ENCODE measurements at places on chromosomes 2 and 18. TPM values are rescaled to one million over a fixed set of nuclear protein-coding genes. Genes with fewer than 3 reads are reported as not detected.

- H3K4me1 ChIP-seq = peaks cover 13% of the 10 kb centered on the region
- no peak overlapping the region for H3K4me3 ChIP-seq
- no peaks in the 10 kb centered on the region for H3K36me3 ChIP-seq
- H3K27ac ChIP-seq = peak overlapping the region; percentile 33
Observed at GRCh38 chr2:11863513-11864328, 117.3 kb downstream of the LPIN1 start.

DNA sequence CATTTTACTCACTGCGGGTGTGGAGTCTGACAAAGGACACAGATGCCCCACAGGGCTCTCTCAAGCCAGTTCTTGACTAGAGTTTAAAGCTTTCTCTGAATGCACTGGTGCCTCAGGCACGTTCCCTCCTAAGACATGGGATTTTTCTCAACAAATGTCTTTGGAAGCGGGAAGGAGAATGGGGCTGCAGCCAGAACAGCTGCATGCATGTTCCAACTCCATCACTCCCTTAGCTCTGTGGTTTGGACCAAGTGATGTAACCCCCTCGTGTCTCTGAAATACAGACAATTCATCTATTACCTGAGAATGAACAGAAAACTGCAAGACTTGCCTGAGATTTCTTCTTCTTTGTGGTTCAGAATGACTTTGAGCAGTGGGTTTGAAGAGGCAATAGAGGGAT is 141.7 kb upstream of the SERPINE2 start:
- no peak for DNase-seq
- H3K4me1 ChIP-seq = no peaks in the 10 kb centered on the region
- no peak overlapping the region for H3K4me3 ChIP-seq
- no peak overlapping the region for H3K27ac ChIP-seq

- no peaks in the 10 kb centered on the region for H3K4me1 ChIP-seq
- no peak overlapping the region for H3K4me3 ChIP-seq
- no peaks in the 10 kb centered on the region for H3K36me3 ChIP-seq
- no peaks in the 10 kb centered on the region for H3K27me3 ChIP-seq
- DNase-seq = no peak
Observed at GRCh38 chr2:66782780-66783361, 347.9 kb downstream of the MEIS1 start.

GRCh38 chr2:95025406-95026319 is at the start of gene MAL:
Gene MAL (plus strand): TSS chr2:95025708. CDS start chr2:95025793, 85 bp downstream.
- no peaks in the 10 kb centered on the region for H3K4me1 ChIP-seq
- peak within 1 kb of the TSS; percentile 49 for H3K4me3 ChIP-seq
- DNase-seq = no peak

DNA sequence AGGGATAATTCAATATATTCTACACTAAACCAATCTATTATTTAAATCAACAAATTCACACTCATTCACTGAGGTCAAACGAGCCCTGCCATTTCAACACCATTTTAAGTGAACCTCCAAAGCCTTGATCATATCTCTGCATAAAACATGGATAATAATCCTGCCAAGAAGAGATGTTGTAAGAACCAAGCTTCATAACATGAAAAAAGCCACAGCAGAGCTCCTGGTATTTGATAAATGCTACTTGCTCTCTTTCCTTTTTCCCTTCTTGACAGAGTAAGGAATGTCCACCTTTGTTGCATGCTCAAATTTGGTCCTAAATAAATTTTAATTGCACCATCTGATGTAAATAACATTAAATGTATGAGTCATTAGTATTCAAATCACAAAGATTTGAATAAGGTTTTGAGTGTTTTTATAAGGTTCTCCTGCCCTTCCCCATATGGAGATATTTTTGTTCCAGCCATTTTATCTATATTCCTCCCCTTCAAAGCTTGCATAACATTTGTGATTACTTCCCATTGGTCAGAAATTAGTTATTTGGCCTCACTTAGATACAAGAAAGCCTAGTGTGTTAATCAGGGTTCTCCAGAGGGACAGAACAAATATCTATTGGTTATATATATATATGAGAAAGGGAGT is 318.8 kb downstream of the RND3 start:
- H3K36me3 ChIP-seq = no peaks in the 10 kb centered on the region
- no peak overlapping the region for H3K4me3 ChIP-seq
- peak overlapping the region; percentile 51 for H3K27ac ChIP-seq
- no peak for DNase-seq
- H3K27me3 ChIP-seq = no peaks in the 10 kb centered on the region

DNA sequence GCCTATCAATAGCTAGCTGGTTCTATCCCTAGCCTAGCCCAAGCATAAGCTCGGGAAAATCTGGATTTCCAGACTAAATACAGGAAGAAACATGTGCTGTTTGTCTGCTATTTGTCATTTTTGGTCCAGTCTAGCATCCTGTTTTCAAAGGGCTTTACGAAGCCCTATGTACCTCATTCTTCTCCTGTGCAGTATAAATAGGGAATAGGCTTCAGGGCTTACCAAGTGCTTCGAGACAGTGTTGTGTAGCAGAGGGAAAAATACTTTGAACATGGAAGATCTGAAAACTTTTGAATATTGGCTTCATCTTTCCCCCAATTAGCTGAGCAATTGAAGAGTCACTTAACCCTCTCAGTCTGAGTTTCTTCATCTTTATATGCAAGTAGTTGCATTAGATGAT is 679.8 kb downstream of the TDRD15 start:
- no peaks in the 10 kb centered on the region for H3K36me3 ChIP-seq
- no peaks in the 10 kb centered on the region for H3K27me3 ChIP-seq
- DNase-seq = no peak

GRCh38 chr2:130766037-130766436 is 10.7 kb downstream of the AMER3 start:
- no peak overlapping the region for H3K4me3 ChIP-seq
- H3K4me1 ChIP-seq = no peaks in the 10 kb centered on the region
- H3K27ac ChIP-seq = no peak overlapping the region
- no peak for DNase-seq
- no peaks in the 10 kb centered on the region for H3K36me3 ChIP-seq

DNA sequence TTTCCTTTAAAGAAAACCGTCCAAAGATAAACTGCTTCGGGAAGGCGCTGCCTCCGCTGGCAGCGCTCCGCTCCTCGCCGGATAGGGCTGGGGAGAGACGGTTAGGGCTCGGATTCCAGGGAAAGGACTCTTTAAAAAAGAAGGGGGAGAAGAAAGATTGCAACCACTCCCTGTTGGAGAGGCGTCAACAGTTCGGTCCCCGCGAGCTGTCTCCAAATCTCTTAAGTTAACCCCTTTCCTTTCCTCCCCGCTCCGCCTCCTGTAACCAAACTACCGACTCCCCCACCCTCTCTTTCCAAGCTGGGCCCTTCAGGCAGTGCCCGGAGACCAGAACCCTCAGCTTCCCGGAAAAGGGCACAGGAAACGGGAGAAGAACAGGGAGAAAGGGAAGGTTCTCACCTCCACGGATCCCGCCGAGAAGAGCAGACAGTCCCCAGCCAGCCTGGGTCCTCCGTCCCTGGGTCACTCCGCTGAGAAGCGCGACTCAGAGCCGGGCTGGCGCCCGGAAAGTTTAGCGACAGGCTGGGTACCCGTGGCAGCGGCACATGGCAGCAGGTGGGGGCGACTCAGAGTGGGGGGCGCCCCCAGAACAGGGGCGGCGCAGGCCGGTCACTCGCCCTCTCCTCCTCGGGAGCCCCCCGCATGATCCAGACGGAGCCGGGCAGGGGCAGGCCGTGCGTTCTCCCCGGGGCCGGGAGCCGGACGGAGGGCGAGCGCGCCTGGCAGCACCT is 675 bp downstream of the FZD5 start:
- H3K36me3 ChIP-seq = peaks cover 15% of the 10 kb centered on the region
- peak overlapping the region; percentile 96 for H3K27ac ChIP-seq
- H3K4me1 ChIP-seq = peaks cover 53% of the 10 kb centered on the region
- H3K27me3 ChIP-seq = no peaks in the 10 kb centered on the region

DNA sequence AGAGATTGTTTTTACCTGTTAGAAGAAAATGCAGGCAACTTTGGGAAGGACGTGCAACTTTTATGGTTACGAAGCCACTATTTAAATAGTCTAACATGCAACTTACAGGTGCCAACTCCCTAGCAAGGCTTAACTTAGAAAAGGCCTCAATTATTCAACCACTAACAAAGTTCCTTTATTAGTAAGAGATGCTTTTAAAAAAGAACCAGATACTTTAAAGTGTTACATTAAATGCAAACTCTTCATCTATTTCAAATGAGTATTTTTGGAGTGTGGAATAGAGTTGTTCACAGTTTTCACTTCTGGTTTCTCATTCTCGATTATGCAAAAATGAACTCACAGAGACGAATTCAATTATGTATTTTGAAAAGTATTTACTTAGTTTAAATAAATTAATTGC is 51.7 kb downstream of the PELI1 start:
- H3K4me1 ChIP-seq = no peaks in the 10 kb centered on the region
- no peaks in the 10 kb centered on the region for H3K27me3 ChIP-seq
- H3K36me3 ChIP-seq = peaks cover 55% of the 10 kb centered on the region
- DNase-seq = no peak
- H3K4me3 ChIP-seq = no peak overlapping the region

GRCh38 chr2:218003981-218004419 is 1.2 kb upstream of the TNS1 start:
- peak overlapping the region; percentile 71 for H3K27ac ChIP-seq
- H3K36me3 ChIP-seq = no peaks in the 10 kb centered on the region
- H3K4me1 ChIP-seq = peaks cover 20% of the 10 kb centered on the region
- H3K4me3 ChIP-seq = no peak overlapping the region

DNA sequence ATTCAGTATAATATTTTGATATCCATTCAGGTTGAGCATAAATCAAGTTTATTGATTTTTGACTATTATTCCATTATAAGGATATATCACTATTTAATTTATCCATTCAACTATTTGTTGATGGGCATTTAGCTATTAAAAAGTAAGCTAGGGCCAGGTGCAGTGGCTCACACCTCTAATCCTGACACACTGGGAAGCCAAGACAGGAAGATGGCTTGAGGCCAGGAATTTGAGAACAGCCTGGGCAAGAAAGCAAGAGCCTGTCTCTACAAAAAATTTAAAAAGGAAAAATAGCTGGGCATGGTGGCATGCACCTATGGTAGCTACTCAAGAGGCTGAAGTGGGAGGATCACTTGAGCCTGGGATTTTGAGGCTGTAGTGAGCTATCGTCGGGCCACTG is 183.5 kb downstream of the HNMT start:
- H3K27me3 ChIP-seq = no peaks in the 10 kb centered on the region
- H3K4me3 ChIP-seq = no peak overlapping the region
- H3K4me1 ChIP-seq = no peaks in the 10 kb centered on the region
- H3K27ac ChIP-seq = no peak overlapping the region

- no peak for DNase-seq
- H3K27me3 ChIP-seq = no peaks in the 10 kb centered on the region
- H3K4me3 ChIP-seq = no peak overlapping the region
- H3K4me1 ChIP-seq = no peaks in the 10 kb centered on the region
- H3K36me3 ChIP-seq = no peaks in the 10 kb centered on the region
Observed at GRCh38 chr2:135299658-135300244, 231.3 kb downstream of the ZRANB3 start.

TNFAIP6 gene
- total RNA-seq = 4.9 TPM

FAM110C gene
- total RNA-seq = not detected

RNU2-63P gene
- not detected for total RNA-seq

DSG3 gene
- total RNA-seq = not detected

COL4A3 gene
- 0.68 TPM for total RNA-seq

EVX2 gene
- 4.6 TPM for total RNA-seq

ADAM23 gene
- total RNA-seq = 2.8 TPM

CFC1 gene
- not detected for total RNA-seq

FAM168B gene
- total RNA-seq = 130 TPM

RESP18 gene
- total RNA-seq = not detected
